ENCODE measurements at places on chromosomes 4 and X.
A peak's percentile ranks its signal among the peaks of the same experiment; 100 is the strongest.

GRCh38 chr4:2937146-2937857 is 25.9 kb downstream of the NOP14 start:
- no peak for DNase-seq

DNA sequence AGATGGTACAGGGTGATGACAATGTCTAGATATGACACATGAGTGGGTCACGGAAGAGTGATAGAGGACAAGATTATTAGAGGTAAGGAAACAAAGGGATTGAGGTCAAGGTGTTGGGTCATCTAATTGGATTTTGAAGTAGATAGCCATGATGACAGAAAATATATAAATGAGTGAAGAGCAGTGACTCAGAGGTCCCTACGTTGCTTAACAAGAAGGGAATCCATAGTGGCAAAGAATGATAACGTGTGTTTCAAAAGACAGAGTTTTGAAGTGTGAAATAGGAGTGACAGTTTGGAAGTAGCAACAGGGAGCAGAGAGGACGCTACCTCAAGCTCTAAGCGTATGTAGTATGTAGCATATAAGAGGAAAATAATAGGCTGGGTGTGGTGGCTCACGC is 22.2 kb upstream of the CAMK2D start:
- no peak for DNase-seq

DNA sequence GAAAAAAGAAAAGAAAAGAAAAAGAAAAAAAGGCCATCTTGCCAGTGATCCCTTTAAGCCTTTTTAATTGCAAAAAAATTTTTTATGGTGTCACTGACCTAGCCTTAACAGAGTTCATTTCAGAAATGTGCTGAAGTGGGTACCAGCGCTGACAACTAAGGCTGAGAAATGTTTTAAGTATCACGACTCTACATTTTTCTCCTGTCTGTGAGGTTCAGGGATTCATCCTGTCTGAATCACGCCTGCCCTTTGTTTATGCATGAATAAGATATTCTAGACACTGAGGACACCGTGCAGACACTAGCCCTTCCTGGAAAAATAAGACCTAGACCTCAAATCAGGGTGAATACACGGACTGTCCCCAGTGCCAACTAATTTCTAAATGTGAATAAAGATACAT is 154.4 kb upstream of the NOCT start:
- DNase-seq: no peak

- DNase-seq: no peak
Measured at GRCh38 chr4:7910952-7911578, 28.6 kb downstream of the AFAP1 start.

GRCh38 chr4:93814722-93815121 is 13.8 kb upstream of the ATOH1 start:
- peak; percentile 56 for DNase-seq

DNA sequence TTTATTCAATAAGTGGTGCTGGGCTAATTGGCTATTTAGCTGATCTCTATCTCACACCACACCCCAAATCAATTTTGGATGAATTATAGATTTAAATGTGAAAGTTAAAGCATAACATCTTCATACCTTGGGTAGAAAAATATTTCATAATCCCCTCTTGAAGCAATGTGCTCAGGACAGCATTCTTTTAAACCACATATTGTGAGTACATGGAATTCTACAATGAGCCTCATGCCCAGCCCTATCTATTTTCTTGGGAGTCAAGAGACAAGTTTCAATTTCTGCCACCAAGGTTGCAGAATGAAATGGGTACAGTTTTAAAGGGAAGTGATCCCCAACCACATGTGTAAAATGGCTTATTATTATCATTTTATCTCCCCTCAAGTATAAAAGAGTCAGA is 30.6 kb upstream of the GPRIN3 start:
- DNase-seq: no peak

- DNase-seq: no peak
Measured at GRCh38 chrX:73412930-73413329, 33.9 kb upstream of the CDX4 start.

GRCh38 chr4:24894243-24894642 is 18.6 kb downstream of the CCDC149 start:
- no peak for DNase-seq

DNA sequence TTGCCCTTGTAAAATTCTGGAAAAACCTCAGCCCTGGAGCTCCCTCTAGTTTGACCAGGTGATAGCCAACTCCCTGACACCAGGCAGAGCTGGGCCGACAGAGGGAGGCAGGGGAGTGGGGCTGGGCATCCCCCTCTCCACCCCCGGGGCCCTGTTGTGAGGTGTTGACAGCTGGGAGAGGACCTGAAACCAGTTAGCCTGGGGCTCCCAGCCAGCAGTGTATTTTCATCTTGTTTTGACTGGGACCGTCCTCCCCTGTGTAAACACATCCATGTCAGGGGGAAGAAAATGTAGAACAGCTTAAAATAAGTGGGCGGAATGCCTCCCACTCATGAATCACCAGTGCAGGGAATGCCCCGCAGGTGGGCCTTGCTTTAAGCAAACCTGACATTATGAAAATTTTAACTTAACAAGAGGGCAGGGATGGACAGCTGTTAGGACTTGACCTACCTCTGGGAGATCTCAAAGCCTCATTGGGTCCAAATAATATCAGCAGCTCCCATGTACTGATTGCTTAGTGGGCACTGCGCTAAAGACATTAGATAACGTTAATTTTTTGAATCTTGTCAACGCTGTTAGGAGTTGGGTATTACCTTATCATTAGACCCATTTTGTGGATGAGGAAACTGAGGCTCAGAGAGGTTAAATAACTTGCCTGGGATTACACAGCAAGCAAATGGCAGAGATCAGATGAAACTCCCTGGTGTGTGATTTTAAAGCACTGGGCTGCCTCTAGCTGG is 45.9 kb downstream of the TSC22D3 start:
- no peak for DNase-seq

- DNase-seq: no peak
Measured at GRCh38 chr4:150960818-150961217, 54.3 kb downstream of the LRBA start.

DNA sequence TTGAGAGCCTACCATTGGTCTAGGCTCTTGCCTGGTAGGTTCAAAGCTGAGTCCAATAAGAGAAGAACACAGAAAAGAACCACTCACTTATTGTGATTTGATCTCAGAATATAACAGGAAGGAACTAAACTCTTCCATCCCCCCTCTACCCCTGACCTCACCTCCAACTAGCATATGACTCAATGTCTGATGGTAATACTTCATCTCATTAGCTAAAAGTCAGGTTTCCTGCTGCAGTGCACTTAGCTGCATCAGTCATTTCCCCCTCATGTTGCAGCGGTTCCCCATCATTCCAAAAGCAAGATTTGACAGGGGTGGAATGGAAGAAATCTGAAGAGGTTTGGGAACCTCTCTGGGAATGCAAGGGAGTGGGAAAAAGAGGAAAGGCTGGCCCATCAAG is 289.5 kb downstream of the SMARCA1 start:
- DNase-seq: no peak

- DNase-seq: peak; percentile 68
Measured at GRCh38 chr4:53905941-53906377, 158.4 kb downstream of the CHIC2 start.

GRCh38 chr4:172521248-172521647 is 647.4 kb upstream of the GALNT7 start:
- DNase-seq: no peak

Data from globus pallidus (tissue), 1 donor.